Caco-2 (cell line): ENCODE measurements at places on chromosomes 1 and 21. TPM values are rescaled to one million over a fixed set of nuclear protein-coding genes. Genes with fewer than 3 reads are reported as not detected.

The FAM72B gene
- total RNA-seq, result 0.27 and 0.67 TPM in 2 replicates

DNA sequence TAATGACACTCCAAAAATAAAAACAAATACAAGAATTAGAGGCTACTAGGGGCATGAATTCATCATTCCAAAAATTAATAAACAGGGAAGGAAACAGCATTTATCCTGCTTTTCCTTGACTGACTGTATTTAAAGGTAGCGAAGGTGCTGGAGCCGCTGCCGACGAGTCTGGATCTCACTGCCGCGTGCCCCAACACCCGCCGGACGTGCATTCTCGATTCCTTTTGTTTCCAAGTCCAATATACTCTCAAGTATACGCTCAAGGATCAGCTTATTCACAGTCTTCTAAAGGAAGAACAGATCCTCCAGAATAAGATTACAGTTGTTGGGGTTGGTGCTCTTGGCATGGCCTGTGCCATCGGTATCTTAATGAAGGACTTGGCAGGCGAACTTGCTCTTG, 88.2 kb upstream of the GNG4 start:
- H3K27me3 ChIP-seq, result no peaks in the 10 kb centered on the region
- no peaks in the 10 kb centered on the region for H3K36me3 ChIP-seq
- no peak for DNase-seq
- no peak overlapping the region for H3K27ac ChIP-seq
- no peak overlapping the region for H3K4me3 ChIP-seq
- 0 out of 2 replicates have a peak, but pooled peaks cover 3% of the 10 kb centered on the region for H3K4me1 ChIP-seq

DNA sequence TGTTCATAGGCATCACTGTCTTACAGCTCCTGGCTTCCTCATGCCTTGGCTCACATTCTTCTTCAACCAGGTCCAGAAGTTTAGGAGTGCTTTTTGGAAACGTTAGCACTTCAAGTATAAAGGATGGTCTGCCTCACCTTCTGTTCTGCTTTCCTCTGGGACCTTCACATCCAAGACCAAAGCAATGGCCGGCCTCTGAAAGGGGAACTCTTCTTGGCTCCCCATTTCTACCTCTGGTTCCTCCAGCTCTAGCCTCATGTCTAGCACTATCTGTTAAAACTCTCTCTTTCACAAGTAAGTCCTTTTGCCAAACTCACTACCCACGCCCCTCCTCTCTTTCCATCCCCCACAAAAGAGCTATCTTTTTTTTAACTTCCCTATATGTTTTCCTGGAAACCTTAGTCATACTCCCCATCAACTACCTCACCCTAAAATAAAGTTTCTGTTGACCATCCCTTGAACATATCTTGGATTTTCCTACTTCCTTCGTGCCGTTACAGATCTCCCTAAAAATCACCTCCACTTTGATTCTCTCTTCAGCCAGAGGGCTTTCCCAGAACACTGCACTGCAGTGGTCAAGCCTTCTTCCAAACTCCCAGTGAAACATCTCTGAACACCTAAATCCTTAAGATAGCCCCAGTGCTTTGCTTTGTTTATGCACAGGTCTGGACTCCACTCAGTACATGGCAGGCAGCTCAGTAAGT, 7.9 kb downstream of the SORT1 start:
- no peak overlapping the region for H3K27ac ChIP-seq
- no peaks in the 10 kb centered on the region for H3K27me3 ChIP-seq
- DNase-seq, result no peak
- peaks cover 17% of the 10 kb centered on the region; the same call in 1 of the 2 replicates for H3K4me1 ChIP-seq

GRCh38 chr1:917466-918091, 6.1 kb upstream of the SAMD11 start:
- no peak overlapping the region for H3K4me3 ChIP-seq
- DNase-seq, result no peak
- H3K27ac ChIP-seq, result no peak overlapping the region
- H3K27me3 ChIP-seq, result no peaks in the 10 kb centered on the region

The C1orf185 gene
- not detected in 2 replicates for total RNA-seq

The THEM5 gene
- total RNA-seq, result not detected in 2 replicates

GRCh38 chr1:86258101-86258500, 101.5 kb upstream of the COL24A1 start:
- H3K4me1 ChIP-seq, result no peaks in the 10 kb centered on the region
- no peaks in the 10 kb centered on the region for H3K36me3 ChIP-seq
- no peak overlapping the region for H3K27ac ChIP-seq
- H3K27me3 ChIP-seq, result no peaks in the 10 kb centered on the region
- DNase-seq, result no peak

DNA sequence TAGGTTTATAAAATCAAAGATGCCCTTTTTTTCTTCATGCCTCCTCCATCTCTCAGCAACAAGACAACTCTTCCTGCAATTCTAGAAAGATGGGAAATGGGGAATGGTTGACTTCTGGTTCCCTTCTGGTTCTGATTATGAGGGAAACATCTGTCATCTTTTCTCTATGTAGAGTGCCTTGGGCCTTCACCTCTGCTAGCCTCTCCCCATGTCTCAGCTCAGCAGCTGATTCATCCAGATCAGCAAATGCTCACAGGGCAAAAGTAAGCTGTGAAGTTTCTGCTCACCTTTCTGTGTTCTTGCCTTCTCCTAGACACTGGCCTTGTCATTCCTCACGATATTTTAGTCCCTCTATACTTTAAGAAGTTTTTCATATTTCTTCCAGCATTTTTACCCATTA, 17.8 kb upstream of the BECN2 start:
- H3K4me3 ChIP-seq, result no peak overlapping the region
- DNase-seq, result no peak
- H3K4me1 ChIP-seq, result 0 out of 2 replicates have a peak, but pooled peaks cover 6% of the 10 kb centered on the region
- H3K36me3 ChIP-seq, result no peaks in the 10 kb centered on the region
- no peak overlapping the region for H3K27ac ChIP-seq

DNA sequence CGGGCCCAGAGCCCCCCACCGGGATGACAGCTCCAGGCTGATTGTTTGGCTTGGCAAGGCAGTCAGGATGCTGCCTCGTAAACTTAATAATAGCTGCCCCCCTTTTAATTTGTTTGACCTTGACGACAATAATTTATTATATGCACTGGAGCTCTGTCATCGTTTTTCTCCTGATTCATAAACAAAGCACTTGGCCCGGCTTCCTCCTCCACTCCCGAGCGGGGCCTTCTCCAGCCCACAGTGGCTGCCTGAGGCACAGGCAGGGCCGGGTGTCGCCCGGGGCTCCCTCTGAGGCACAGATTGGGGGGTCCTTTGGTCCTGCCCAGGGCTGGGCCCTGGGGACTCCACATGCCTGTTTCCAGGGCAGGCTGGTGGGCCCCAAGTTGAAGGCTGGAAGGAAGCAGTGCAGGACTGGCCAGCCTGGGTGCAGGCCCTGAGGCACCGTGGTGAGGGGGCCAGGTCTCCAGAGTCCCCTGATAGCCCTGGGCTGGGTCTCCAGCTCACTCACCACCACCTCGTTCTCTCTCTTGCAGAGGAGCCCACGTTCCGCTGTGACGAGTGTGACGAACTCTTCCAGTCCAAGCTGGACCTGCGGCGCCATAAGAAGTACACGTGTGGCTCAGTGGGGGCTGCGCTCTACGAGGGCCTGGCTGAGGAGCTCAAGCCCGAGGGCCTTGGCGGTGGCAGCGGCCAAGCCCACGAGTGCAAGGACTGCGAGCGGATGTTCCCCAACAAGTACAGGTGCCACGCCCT, 52.0 kb upstream of the ARHGEF16 start:
- H3K27me3 ChIP-seq, result no peaks in the 10 kb centered on the region
- no peak for DNase-seq
- no peak overlapping the region for H3K27ac ChIP-seq
- no peak overlapping the region for H3K4me3 ChIP-seq
- H3K4me1 ChIP-seq, result no peaks in the 10 kb centered on the region

The S100A16 gene
- total RNA-seq, result 220 and 243 TPM in 2 replicates

The SLC16A4 gene
- 7.6 and 9.3 TPM in 2 replicates for total RNA-seq

- no peaks in the 10 kb centered on the region for H3K27me3 ChIP-seq
- no peak overlapping the region for H3K27ac ChIP-seq
- H3K4me1 ChIP-seq, result peaks cover 8% of the 10 kb centered on the region; the same call in 1 of the 2 replicates
- H3K36me3 ChIP-seq, result no peaks in the 10 kb centered on the region
- DNase-seq, result no peak
Observed at GRCh38 chr1:37471345-37472231, 2.8 kb upstream of the ZC3H12A start.

The IL19 gene
- not detected in 2 replicates for total RNA-seq

GRCh38 chr1:62810420-62811274, 26.7 kb downstream of the ATG4C start:
- DNase-seq, result no peak
- no peaks in the 10 kb centered on the region for H3K27me3 ChIP-seq
- no peak overlapping the region for H3K27ac ChIP-seq
- no peaks in the 10 kb centered on the region for H3K4me1 ChIP-seq

GRCh38 chr21:16418642-16419041, 688.9 kb downstream of the USP25 start:
- no peak for DNase-seq
- no peaks in the 10 kb centered on the region for H3K36me3 ChIP-seq
- no peaks in the 10 kb centered on the region for H3K4me1 ChIP-seq
- H3K27ac ChIP-seq, result no peak overlapping the region
- no peaks in the 10 kb centered on the region for H3K27me3 ChIP-seq

DNA sequence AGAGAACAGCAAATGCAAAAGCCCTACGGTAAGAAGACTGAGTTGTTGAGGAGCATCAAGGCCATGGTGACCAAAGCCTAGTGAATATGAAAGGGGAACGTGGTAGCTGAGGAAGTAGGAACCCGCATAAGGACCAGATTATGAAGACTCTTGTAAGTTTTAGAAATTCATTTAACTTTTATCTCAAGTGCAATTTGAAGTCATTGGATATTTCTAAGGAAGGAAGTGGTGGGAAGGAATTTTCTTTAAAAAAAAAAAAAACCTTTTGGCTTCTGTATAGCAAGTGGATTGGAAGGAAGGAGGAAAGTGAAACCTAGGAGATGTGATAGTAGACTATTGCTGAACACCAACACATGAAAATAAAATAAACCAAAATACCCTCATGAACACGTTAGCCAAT, 119.0 kb downstream of the TNFSF18 start:
- no peak for DNase-seq
- no peak overlapping the region for H3K27ac ChIP-seq

The SPATA46 gene
- total RNA-seq, result not detected in 2 replicates

GRCh38 chr1:196098000-196098399, 510.2 kb downstream of the KCNT2 start:
- H3K4me3 ChIP-seq, result no peak overlapping the region
- no peaks in the 10 kb centered on the region for H3K27me3 ChIP-seq
- no peaks in the 10 kb centered on the region for H3K4me1 ChIP-seq
- no peak for DNase-seq
- no peaks in the 10 kb centered on the region for H3K36me3 ChIP-seq

The TNFRSF1B gene
- total RNA-seq, result 2.6 and 3.5 TPM in 2 replicates
